ENCODE measurements at places on chromosomes 7 and 10.

DNA sequence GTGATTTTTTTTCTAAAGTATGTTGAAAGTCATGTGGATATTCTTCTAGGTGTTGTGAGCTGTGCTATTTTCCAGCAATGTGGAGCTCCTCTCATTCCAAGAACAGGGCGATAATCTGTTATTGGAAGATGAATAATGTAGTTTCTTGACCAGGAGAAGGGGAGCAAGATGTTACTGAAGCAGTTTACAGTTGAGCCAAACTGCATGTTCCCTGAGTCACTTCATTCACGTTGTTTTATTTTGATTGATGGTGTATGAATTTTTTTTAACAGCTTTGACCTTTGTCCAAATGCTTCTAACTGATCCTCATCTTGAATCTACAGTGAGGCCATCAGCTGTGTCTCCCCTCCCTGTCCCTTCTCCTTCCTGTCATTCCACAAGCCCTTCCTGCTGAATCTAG, 277.1 kb upstream of the KLF6 start:
- DNase-seq = no peak

DNA sequence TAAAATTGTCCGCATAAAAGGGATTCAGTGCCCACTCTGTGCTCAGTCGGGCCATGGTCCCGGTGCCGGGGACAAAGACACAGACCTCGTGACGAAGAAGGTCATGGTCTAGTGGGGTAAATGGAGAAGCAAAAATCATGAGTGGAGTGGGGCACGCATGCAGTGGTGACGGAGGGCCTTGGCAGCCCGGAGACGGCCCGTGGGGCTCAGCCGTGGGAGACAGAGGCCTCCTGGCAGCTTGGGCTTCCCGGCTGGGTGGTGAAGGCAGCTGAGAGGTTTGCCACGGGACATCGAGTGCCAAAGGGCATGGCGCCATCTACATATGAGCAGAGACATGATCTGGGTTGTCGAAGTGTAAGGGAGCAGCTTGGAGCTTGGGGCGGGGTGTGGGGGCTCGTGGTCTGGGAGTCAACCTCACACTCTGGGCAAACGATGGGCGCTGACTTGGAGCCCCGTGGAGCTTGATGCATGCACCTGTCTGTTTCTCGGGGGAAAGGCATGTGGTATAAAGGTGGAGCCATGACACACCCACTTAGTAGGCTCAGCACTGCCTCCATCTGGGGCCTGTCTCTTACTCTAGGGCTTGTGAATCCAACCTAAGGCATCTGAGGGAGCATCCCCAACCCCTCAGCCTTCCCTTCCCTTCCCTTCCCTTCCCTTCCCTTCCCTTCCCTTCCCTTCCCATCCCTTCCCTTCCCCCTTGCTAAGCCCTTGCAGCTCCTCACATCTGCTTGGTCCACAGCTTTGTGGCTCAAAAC, 151.0 kb upstream of the INSYN2A start:
- DNase-seq = no peak

DNA sequence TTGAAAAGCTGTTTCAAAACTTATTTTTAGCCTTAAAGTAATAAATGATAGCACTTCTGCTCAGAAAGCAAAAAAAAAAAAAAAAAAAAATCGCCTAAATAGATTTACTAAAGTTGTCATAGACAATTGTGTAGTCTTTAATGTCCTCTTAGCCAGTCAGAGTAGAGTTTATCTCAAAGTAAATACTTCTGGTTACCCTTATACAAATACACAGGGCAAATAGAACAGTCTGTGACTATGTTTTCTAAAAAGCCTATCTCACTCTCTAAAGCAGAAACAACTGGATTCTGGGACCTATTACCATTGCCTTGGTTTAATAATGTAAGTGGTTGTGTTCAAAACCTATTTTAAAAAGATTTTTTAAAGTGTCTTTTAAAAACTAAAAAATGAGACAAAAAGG, 156.2 kb upstream of the THSD7A start:
- DNase-seq = no peak

GRCh38 chr10:62023329-62023728, 121.8 kb downstream of the ARID5B start:
- DNase-seq = no peak

GRCh38 chr10:3516234-3516922, 268.6 kb downstream of the KLF6 start:
- no peak for DNase-seq

DNA sequence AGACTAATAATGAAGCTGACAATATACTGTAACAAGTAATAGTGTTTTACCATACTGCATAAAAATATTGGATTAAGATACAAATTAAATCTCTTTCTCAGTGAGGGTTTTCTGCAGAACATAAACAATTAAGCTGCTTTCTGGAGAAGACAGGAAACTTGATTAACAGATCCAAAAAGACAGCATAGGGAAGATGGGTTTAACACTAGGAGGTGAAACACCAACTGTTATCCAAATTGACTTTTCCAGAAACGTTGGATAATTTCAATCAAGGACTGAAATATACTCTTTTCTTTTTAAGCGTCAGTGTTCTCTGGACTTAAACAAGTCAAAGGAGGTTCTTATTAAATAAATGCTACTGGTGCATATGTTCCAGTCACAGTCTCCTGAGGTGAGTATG, 45.3 kb upstream of the IMMP2L start:
- no peak for DNase-seq

- DNase-seq = peak; percentile 51
These were observed 1.6 kb upstream of the IDI1 start for GRCh38 chr10:1050554-1050953.

GRCh38 chr10:8396675-8397074, 342.2 kb downstream of the GATA3 start:
- DNase-seq = no peak

- no peak for DNase-seq
These were observed 196.6 kb upstream of the PLPP4 start for GRCh38 chr10:120260456-120260855.

- DNase-seq = no peak
These were observed 40.4 kb downstream of the GTF2IRD1 start for GRCh38 chr7:74494076-74494548.

- DNase-seq = no peak
These were observed 11.4 kb downstream of the ZNF488 start for GRCh38 chr10:47372726-47373125.

Data from naive thymus-derived CD8-positive, alpha-beta T cell (primary cell).